ENCODE measurements at places on chromosomes 2 and 18. TPM values are rescaled to one million over a fixed set of nuclear protein-coding genes. Genes with fewer than 3 reads are reported as not detected.

Gene RGPD3
- 0.13 TPM for total RNA-seq

Gene SNX17
- 138 TPM for total RNA-seq

Gene OSBPL6
- total RNA-seq: 1.1 TPM

Gene GULP1
- 14.3 TPM for total RNA-seq

Gene LYPD6
- total RNA-seq: 3.9 TPM

Gene UGT1A6
- not detected for total RNA-seq

Gene KCNG2
- not detected for total RNA-seq

Gene VIT
- total RNA-seq: not detected

Gene ALKAL2
- not detected for total RNA-seq

Gene RESP18
- not detected for total RNA-seq

Gene SLC16A14
- 1.5 TPM for total RNA-seq

Gene TTR
- not detected for total RNA-seq

Gene CLEC4F
- total RNA-seq: 0.10 TPM

Gene BBS5
- 3.5 TPM for total RNA-seq

Gene OTOS
- not detected for total RNA-seq

Gene TCF23
- not detected for total RNA-seq

Gene ANKRD30B
- not detected for total RNA-seq

Gene NCKAP1
- 119 TPM for total RNA-seq

Gene GPBAR1
- total RNA-seq: not detected

Gene EML6
- total RNA-seq: 0.89 TPM

Gene HJURP
- total RNA-seq: 22.9 TPM

Gene CD8A
- not detected for total RNA-seq
